Lung (tissue), 17 donors: ENCODE measurements at places on chromosomes 13 and 19.

DNA sequence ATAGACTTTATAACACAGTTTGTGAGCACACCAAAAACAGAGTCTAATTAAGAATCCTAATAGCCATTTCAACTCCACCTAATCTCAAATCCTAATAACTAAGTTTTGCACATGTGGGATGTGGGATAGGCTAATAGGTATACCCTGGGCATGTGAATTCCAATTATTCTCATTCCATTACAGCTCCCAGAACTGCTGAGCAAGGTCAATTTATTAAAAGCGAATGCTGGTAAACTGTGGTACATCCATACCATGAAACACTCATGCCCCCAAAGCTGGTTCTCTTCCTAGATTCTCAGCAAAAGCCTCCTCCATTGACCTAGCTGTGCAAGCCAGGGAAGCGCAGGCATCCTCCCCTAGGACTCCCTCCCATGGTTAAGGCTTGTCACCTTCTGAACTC, 113.8 kb downstream of the USP12 start:
- no peak for DNase-seq

- no peak for DNase-seq
Observed at GRCh38 chr19:1089891-1090290, 5.3 kb downstream of the POLR2E start.

DNA sequence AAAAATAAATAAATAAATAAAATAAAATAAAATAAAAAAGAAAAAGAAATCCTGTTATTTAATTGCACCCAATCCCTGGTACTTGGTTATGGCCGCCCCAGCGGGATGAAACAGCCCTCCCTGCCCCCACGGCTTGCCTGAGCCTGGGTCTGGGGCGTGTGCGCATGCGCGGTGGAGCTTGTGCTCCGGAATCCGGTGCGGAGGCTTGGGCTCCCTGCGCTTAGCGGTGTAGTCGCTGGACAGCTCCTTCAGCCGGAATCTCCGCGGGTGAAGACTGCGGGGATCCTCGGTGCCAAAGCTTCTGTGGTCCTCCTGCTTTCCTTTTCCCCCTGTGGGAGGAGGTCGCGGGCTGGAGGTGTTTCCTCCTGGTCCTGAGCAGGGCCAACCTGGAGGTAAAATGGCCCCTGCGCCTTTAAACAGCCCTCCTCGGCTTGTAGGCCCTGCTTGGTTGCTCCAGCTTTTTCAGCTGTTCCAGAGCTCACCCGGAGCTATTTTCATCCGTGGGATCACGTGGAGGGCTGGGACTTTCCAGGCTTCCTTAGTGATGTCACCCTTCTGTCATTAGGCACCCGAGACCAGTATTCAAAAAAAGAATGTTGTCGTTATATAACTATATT, at the start of gene PLA2G4C:
Gene PLA2G4C, minus strand, starts transcription at position 468 of the 617 bp plus-strand sequence. CDS start 4,288 bp downstream, outside the sequence.
- DNase-seq, result peak; percentile 90

- peak; percentile 9 for DNase-seq
Observed at GRCh38 chr19:29478578-29479565, 46.9 kb upstream of the VSTM2B start.

DNA sequence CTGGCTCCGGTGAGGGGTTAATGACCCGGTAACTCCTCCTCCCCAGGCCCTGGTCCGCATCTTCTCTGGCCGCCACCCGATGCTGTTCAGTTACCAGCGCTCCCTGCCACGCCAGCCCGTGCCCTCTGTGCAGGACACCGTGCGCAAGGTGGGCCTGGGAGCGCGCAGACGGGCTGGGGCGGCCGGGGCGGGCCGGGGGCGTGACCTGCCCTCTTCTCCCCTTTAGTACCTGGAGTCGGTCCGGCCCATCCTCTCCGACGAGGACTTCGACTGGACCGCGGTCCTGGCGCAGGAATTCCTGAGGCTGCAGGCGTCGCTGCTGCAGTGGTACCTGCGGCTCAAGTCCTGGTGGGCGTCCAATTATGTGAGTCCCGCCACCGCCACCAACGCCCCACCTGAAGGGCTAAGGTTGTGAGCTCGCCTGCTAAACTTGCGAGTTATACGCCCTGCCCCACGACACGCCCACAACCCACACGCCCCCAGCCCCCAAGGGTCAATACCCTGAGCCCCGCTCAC, 10.4 kb downstream of the CPT1C start:
- DNase-seq, result no peak

GRCh38 chr13:24713022-24713421, 32.8 kb downstream of the ATP12A start:
- DNase-seq, result no peak

GRCh38 chr13:53126841-53127245, 98.2 kb downstream of the OLFM4 start:
- peak; percentile 78 for DNase-seq

DNA sequence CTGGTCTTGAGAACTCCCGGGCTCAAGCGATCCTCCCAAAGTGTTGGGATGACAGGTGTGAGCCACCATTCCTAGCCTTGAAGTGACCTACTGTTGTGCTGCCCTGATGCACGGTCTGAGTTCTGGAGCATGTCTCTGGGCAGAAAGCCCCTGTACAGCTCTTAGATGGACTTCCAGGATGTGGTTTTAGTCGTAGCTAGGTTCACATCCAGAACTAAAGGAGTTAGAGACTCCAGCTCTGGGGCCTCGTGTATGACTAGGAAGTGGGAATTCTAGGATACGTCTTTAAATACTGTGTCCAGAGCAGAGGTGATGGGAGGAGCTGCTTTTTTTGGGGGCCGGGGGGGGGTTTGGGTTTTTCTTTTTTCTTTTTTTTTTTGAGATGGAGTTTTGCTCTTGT, 12.2 kb downstream of the UPF1 start:
- no peak for DNase-seq

DNA sequence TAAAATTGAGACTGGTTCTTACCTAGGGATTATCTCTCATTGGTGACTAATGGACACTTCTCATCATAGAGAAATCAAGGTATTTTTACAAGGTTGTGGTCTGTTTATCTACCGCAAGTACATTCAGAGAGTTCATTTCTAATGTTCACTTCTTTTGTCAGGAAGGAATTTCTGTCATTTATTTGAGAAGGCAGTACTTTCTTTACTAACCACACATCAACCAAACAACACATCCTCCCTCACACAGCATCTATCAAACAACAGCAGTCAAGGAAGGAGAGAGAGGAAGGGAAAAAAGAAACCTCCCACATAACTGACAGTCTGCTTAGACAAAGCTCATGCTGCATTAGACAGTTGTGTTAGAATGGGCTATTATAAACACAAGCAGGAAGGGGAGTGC, 182.3 kb upstream of the KLF12 start:
- no peak for DNase-seq

- DNase-seq, result no peak
Observed at GRCh38 chr13:36966404-36966803, 32.7 kb downstream of the ALG5 start.

DNA sequence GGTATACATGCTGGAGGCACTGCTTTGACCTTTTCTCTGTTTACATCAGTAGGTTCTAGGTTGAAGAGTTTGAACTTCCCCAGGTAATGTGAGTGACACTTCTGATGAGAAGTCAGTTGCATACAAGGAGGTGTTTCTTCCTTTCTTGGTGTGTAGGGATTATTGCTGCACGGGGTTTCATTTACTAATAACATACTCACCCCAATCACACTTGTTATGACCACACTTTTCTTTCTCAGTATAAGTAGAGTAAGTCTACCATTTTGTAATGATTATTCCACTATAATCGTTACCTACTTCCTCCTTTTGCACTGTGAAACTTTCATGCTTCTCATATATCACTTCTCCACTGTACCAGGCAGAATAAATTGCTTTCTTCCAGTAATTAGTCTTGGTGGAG, 138.0 kb downstream of the TNFSF13B start:
- no peak for DNase-seq

- DNase-seq, result no peak
Observed at GRCh38 chr13:109415057-109415456, 371.3 kb downstream of the IRS2 start.

- DNase-seq, result no peak
Observed at GRCh38 chr19:30932854-30933253, 416.4 kb downstream of the TSHZ3 start.

DNA sequence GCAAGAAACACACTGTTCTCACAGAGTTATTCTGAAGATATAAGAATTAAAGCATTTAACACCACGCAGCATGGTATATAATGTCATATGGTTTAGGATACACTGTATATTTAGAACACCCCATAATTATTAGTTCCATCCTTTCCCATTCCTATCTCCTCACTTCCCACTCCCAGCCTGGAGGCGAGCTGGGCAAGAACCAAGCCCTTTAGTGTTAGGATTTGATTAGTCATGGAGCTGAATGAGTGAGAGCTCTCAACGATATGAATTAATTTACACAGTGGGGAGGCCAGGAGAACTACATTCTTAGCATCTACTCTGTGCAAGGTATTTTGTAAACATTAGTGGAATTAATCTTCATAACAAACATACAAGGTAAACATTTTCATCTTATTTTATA, 934.3 kb downstream of the DIAPH3 start:
- no peak for DNase-seq

DNA sequence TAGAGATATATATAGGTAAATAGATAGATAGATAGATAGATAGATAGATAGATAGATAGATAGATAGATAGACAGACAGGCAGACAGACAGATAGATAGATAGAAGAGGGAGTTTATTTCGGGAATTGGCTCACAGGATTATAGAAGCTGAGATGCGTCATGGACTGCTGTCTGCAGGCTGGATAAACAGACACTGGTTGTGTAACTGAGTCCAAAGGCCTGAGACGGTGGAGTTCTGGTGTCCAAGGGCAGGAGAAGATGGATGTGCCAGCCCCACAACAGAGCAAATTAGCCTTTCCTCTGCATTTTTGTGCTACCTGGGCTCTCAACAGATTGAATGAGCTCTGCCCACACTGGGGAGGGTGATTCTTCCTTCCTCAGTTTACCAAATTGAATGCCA, 2.7 kb downstream of the CYP4F3 start:
- no peak for DNase-seq

GRCh38 chr13:44661936-44662335, 85.8 kb upstream of the TSC22D1 start:
- no peak for DNase-seq

DNA sequence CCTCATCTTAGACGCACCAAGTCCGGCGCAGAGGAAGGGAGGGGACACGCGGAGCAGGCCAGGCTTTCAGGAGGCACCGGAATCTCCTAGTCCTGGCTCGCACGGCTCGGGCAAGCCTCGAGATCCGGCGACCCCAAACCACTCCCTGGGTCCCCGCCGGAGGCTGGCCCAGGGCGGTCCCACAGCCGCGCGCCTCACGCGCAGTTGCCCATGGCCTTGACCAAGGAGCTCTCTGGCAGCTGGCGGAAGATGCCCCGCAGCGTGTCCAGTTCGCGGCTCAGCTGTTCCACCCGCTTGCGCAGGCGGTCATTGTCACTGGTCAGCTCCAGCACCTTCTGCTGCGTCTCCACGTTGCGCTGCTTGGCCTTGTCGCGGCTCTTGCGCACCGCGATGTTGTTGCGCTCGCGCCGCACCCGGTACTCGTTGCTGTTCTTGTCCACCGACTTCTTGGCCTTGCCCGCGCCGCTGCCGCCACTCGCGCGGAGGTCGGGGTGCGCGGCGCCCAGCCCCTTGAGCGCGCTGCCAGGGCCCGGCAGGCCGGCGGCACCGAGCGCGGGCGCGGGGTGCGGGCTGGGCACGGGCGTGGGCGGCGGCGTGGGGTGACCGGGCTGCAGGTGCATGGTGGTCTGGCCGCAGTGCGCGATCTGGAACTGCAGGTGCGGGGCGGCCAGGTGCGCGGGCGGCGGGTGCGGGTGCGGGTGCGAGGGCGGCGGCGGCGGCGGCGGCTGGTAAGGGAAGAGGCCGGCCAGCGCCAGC, 1.0 kb downstream of the CEBPA start:
- no peak for DNase-seq

GRCh38 chr13:99962242-99962641, 9.3 kb downstream of the ZIC5 start:
- peak; percentile 2 for DNase-seq
